Tracheal epithelial cell (primary cell): ENCODE measurements at places on chromosomes 13 and 19. TPM values are rescaled to one million over a fixed set of nuclear protein-coding genes. Genes with fewer than 3 reads are reported as not detected.

C13orf42 gene
- total RNA-seq = not detected in 2 replicates

FFAR2 gene
- total RNA-seq = 0.24 TPM in 1 of 2 replicates, not detected in the other

EID2B gene
- total RNA-seq = 1.1 and 1.2 TPM in 2 replicates

CFAP97D2 gene
- total RNA-seq = not detected in 2 replicates

FBN3 gene
- not detected in 2 replicates for total RNA-seq
